ENCODE measurements at places on chromosomes 6 and 20.
A peak's percentile ranks its signal among the peaks of the same experiment; 100 is the strongest.

DNA sequence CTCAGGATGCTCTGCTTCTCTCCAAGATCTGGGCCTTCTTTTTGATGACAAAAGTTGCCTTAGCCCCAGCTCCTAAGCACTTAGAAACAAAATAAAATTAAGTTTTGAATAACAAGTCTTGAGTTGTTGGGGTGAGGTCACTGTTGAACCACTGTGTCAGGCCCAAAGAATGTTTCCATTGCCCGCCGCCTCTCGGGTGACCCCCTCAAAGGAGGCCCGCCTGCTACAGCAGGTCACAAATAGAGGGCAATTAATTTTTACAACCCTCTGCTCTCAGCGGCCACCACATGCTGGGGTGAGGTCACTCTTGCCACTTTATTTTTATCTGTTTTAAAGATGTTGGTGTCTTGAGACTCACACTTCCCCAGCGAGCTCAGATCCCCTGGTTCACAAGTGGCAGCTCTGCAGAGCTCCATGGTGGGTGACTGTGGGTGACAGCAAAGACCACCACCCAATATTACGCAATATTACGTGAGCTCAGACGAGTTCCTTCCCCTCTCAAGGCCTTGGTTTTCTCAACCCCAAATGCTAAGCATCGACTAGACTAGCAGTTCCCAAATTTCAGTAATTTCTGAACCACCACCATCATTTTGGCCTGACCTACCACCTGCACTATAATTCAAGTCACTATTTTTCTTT is 247.7 kb upstream of the PMEPA1 start:
- DNase-seq: no peak

- no peak for DNase-seq
Observed at GRCh38 chr20:44810391-44811149, at the start of gene RIMS4. TSS of gene RIMS4 (minus strand) at chr20:44810546. CDS start at chr20:44810271, 275 bp downstream.

DNA sequence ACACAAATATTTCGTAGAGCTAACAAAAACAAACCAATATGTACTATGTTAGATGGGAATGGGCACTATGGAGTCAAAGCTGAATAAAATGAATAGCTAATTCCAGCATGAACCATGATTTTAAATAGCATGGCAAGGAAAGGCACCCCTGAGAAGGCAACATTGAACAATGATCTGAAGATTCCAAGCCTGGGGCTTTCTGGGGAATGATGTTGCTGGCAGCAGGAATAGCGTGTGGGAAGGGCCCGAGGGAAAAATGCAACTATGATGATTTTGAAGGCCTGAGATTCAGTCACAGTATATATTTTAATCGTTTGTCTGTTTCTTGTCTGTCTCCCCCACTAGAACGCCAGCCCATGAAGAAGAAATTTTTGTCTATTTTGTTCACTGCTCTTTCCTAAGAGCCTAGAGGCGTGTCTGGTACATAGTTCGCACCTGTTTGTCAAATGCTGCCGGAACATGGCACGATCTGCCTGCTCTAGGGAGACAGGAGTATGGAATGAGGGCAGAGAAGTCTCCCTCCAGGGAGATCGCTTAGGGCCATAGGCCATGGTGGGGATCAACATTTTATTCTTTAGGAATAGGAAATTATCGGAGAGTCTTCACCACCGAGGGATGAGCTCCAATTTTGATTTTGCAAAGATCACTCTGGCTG is 84.8 kb upstream of the EYA2 start:
- DNase-seq: no peak

GRCh38 chr6:53432318-53433161 is 83.8 kb upstream of the ELOVL5 start:
- DNase-seq: peak; percentile 37

- no peak for DNase-seq
Observed at GRCh38 chr20:44942264-44942973, 17.8 kb downstream of the TOMM34 start.

GRCh38 chr6:66210964-66211363 is 503.9 kb upstream of the EYS start:
- DNase-seq: no peak

GRCh38 chr6:136035378-136036070 is 184.0 kb downstream of the PDE7B start:
- peak; percentile 74 for DNase-seq

DNA sequence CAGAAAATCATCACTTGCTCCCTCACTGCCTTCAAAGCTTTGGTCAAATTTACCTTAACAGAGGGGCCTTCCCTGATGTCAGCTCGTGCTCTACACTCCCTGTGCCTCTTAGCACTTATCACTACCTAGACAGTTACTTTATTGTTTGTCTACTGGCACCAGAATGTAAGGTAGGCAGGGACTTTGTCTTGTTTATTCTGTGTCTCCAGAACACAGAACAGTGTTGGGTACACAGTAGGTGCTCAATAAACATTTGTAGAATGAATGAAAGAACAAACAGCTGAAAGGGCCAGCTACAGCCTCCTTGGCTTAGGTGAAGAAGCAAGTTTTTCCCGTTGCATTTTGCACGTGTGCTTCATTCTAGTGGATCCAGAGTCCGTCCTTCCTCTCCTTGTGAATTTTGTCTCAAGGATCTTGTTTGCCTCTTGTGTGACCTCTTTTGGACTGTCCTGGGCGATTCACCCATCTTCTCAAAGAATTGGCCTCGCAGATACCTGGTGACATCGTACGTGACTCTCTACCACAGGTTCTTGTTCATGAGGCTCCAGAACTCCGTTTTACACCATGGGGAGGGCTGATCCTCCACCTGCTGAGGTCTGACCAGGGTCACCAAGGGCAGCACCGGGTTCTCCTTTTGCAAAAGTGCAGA is 84.2 kb upstream of the ARMC2 start:
- DNase-seq: no peak

DNA sequence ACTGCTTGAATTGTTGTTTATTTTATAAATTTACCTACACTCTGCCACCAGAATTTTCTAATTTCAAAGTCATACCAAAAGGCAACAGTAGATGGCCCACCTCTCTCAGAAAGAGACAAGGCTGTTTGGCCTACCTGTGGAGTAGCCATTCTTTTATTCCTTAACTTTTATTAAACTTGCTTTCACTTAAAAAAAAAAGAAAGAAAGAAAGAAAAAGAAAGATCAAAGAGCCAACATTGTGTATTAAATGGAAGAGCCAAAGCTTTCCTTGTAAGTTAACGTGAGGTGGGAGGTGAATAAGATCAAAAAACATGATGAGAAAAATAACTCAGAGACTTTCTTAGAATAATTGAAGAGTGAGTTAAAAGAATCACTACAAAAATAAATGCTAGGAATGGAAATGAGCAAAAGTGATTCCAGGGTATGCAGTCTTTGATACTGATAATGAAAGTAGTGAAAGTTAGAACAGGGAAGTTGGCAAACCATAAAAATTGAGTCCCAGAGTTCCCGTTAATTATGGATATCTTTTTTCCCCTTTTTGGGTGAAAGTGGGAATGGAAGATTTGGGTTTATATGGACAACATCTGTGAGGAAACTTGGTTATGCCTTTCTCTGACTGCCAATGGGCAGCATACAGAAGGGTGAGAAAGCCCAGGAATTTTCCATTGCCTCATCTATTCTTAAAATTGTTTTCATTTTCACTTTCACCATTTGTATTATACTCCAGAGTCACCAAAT is 35.9 kb upstream of the MYB start:
- peak; percentile 37 for DNase-seq

- no peak for DNase-seq
Observed at GRCh38 chr20:62638679-62639406, 3.5 kb upstream of the SLCO4A1 start.

DNA sequence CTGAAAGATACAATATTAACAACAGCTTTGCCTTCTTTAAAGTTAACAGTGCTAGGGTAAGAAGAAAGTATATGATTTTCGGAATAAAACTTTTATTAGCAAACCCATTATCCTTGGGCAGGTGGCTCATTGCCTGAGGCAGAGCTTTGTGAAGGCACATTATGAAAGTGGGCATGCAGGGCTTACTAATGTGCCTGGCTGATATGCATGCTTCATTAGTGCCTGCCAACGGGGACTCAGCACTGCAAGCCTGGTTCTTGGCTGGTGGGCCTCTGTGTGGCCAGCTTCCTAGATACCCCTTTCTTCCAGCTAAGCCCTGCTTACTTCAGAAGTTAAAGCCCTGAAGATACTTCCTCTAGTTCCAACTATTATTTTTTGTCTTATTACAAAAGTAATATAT is 481.6 kb downstream of the ADGRB3 start:
- DNase-seq: no peak

- peak; percentile 76 for DNase-seq
Observed at GRCh38 chr20:60233018-60233630, 274.9 kb downstream of the CDH26 start.

DNA sequence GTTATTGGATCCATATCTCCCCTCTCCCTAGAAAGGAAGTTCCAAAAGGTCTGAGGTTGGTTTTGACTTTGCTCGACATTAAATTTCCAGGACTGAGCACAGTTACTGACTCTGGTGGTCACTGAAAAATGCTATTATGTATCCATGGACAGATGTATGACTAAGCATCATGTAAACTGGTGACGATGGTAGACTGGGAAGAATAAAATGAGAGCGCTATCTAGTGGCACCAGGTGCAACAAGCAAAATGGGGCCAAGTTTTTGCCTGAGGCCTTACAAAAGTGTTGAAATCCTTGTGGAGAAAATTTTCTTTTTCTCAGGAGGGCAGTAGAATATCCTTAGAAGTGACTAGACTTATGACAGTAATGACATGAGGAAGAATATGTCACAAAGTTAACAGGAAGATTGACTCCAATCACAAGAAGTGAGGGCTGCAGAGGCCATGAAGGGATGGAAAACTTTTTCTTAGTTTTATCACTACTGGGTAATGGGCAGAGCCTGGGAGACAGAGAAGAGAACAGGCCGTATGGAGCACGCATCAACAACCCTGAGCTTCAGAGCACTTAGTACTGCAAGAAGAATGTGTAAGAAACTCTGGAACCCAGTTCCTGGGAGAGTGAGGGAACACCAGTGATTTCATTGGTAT is 88.9 kb upstream of the ELOVL5 start:
- peak; percentile 76 for DNase-seq

GRCh38 chr6:90891355-90891754 is 304.5 kb upstream of the MAP3K7 start:
- no peak for DNase-seq

DNA sequence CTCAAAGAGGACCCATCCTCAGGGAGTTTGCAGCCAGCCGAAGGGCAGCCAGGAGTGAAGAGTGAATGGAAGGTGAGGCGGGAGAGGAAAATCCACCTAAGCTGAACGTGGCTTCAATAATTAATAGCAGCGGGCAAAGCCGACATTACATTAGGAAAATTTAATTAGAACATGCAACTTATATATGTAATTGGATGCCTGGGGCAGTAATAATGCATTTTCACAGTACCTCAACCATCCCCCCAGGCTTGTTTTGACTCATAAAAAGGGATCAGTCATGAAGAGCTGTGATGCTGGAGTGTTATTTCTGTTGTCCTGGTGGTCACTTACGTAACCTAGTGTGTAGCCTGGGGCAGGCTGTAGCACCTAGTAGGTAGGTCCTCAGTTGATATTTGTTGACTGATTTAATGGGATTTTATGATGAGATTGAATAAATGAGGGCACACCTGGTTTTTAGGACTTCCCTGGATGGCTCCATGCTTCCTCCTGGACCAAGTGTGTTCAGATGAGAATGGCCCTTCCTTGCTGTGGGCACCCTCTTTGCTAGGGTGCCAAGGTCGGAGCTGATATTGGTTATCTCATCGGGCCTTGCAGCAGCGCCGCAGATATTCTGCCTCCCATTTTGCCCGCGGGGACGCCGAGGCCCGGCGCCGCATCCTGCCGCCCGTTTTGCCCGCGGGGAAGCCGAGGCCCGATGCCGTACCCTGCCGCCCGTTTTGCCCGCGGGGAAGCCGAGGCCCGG is 128.8 kb downstream of the CDH26 start:
- DNase-seq: peak; percentile 29

DNA sequence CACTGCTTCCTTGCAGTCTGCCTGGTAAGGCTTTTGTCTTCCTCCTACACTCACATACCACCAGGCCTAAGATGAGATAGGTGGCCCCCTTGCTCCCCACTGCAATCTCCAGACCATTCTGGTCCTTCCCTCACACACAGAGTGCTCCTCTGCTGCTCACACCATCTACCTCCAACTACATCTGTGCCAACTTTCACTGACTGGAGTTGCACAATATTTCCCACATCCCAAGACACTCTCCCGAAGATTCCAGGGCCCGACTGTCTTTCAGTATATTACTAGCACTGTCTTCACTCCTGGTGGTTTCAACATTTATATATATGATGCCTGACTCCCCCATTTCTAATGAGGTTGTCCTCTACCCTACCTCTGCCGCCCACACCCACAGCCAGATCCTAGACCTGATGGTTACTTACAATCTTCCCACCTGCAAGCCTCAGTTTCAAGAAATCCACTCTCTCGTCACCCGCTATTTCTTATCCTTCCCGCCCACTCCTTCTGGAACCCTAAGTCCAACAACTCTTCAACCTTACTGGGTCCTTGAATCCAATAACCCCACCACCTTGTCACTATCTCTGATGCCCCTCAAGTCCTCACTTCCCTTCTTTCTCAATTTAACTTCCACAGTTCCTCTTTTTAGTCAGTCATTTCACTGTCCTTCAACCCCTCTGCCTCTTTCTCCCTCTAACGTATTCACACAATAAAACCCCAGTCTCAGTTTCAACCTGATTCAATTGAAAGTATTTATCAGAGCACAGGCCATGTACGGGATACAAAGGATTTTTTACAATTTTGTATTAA is 21.6 kb downstream of the RALGAPA2 start:
- DNase-seq: no peak

DNA sequence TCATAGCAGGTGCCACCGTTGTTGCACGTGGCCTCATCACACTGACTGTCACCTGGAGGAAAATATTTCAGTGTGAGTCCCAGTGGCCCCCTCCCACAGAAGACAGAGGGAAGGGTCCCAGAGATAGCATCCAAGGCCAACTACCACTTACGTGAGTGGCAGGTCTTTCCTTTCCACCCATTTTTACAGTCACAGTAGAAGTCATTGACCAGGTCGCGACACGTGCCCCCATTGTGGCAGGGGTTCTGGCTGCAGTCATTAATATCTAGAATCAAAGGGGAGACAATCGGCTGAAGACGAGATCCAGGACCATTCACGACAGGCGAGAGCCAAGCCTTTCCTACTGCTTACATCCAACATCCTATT is 28.6 kb downstream of the JAG1 start:
- DNase-seq: no peak

DNA sequence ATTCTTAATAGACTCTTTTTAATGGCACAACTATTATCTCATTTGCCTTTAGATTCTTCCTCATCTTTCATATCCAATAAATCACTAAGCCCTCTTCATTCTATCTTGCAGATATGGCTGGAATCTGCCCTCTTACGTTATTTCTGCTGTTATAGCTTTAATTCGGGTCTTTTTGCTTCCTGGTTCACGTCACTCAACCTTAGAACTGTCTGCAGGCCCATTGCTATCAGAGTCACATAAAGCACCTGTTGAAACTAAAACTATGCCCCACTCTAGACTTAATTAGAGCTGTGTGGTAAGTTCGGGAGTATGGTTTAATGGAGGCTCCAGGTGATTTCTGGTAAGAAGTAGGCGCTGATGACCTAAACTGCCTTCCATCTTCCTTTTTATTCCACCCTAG is 988 bp downstream of the QRSL1 start:
- DNase-seq: no peak

Data from fibroblast of skin of right biceps (primary cell).